ENCODE measurements at places on chromosomes 7 and 10.

DNA sequence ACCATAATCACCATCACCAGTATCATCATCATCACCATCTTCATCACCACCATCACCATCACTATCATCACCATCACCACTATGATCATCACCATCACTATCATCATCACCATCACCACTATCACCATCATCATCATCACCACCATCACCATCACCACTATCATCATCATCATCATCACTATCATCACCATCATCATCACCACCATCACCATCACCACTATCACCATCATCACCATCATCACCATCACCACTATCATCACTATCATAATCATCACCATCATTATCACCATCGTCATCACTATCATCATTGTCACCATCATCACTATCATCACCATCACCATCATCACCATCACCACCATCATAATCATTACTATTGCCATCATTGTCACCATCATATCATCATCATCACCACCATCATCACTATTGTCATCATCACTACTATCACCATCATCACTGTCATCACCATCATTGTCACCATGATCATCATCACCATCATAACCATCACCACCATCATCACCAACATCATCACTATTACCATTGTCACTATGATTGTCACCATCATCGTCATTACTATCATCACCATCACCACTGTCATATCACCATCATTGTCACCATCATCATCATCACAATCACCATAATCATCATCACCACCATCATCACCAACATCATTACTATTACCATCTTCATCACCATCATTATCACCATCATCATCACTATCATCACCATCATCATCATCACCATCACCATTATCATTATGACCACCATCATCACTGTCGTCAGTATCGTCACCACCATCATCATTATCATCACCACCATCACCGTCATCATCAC is 154.7 kb downstream of the ACTR3B start:
- DNase-seq = no peak

DNA sequence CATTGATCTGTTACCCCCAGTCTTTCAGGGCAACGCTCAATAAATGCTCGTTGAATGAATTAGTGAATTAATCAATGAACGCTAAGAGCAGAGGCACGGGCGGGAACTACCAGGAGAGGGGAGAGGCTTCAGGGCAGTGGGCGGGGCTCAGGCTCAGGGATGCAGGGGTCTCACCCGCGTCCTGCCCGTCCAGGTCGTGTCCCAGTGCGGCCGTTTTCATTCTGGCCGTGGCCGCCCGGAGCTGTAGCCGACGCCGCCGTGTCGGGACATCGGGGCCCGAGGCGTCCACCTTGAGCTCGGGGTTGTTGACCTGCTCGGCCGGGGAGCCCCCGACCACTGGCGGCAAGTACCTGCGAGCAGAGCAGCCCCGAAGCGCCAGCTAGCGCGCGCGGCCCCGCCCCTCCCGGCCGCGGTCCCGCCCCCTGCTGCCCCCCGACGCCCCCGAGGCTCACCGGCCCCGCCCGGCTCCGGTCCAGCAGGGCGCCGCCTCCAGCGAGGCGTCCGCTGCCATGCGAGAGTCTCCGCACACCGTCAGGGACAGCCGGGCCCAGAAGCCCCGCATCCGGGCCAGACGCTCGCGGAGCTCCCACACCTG is 2.8 kb upstream of the GAL3ST4 start:
- no peak for DNase-seq

DNA sequence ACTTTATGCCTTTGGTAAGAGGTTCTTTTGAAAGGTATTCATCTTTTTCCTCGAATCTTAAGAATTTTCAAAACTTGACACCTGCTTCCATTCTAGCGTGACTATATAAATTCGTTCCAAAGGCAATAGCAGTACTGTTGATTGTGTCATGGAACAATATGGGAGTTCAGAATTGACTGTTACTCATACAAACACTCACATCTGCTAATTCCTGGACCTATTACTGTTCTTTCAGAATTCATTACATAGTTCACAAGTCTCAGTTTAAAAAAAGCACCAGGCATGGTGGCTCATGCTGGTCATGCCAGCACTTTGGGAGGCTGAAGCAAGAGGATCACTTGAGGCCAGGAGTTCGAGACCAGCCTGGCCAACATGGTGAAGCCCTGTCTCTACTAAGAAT is 80.9 kb downstream of the CACNB2 start:
- DNase-seq = no peak

DNA sequence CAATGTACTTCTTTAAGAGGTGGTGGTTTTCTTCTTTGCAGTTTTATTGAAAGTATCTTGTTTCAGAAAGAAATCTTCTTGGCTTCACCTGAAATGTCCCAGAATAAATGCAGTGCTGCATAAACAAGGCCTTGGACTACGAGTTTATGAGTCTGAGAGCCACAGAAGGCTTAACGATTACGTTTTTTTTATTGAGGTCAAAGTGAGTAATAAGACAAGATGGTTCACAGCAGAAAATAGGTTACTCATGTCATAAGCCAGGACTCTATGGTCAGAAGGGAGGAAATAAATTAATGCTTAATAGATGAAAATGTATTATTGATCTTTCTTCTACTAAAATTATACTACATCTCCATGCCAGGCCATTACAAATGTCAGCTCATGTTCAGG is 13.7 kb upstream of the NPTX2 start:
- no peak for DNase-seq

DNA sequence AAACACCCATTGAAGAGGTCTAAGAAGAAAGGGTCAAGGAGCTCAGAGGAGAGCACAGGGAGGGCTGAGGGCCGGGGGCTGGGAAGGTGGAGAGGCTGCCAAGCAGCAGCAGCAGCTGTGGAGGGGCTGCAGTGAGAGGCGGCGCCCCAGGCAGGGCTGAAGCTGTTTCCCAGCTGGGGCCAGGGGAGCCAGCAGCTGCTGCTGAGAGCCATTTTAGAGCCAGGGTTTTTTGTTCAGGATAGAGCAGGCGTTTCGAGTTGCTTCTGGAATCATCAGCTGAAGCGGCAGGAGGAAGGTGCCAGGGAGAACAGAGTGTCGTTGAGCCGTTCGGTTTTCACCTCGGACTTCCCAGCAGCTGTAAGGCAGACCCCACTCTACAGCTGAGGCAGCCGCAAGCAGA is 62.7 kb downstream of the LANCL2 start:
- no peak for DNase-seq

DNA sequence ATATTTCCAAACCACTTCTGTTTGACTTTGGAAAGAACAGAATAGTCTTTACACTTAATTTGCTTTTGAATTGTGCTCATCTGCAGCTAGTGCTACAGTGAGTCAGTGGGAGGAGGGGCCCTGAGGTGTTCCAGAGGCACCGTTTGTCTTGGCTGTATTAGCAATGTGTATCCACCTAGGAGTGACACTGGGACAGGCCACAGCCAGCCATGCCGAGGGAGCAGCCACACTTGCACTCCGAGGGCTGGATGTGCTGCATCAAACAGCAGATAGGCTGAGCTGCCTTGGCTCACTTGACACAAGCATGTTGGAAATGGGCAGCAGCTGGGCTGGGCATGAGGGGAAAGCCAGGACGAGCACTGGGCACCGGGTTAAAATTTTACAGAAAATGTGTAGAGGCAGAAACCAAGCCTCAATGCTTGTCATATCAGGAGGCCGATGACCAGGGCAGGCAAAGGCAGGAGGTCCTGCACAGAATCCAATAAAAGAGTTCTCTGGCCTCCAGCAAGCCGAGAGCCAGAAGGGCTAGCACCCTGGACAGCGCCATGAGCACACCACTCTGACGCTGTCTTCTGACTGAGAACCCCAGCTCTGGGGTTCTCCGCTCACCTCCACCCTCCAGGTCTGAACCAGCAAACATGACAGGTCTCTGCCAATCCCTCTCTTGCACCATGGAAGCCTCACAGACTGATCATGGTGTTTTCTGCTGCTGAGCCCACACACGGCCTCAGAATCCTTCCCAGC is 163.3 kb downstream of the GRID1 start:
- peak; percentile 30 for DNase-seq

DNA sequence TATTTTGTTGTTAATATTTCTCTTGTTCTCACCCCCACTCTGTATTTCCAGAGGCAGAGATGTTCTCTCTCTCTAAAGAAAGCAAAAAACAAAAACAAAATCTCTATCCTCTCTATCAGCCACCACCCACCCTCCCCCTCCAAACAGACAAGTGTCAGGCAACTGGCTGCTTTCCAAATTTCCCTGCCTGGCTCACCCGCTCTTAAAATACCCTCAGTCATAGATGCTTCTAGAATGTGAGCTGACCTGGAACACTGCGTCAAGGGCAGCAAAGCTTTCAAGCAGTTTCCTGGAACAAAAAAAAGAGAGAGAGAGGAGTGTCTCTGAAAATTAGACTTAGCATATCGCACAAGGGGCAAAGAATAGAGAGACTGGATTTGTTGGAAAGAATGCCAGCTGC is 341.0 kb upstream of the ZMIZ1 start:
- DNase-seq = no peak

GRCh38 chr10:132668048-132668394 is 117.9 kb downstream of the NKX6-2 start:
- DNase-seq = peak; percentile 8

GRCh38 chr10:72082856-72083789 is 5.2 kb downstream of the SPOCK2 start:
- peak; percentile 3 for DNase-seq

DNA sequence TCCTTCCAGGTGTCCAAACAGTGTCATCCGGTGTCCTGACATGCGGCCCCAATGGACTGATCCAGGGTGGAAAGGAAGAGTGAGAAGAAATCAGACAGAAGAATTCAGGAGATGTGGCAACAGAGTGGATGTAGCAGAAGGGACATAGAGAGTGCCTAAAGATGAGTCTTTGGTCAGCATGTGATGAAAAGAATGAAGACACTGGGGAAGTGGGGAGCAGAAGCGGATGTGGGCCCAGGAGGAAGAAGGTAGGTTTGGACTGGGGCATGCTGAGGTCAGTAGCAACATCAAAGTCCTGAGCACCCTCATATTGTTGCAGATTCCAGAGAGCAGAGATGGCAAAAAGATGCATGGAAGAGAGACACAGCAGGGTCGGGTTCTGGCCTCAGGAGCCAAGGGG is 71.8 kb upstream of the STEAP1B start:
- DNase-seq = no peak

DNA sequence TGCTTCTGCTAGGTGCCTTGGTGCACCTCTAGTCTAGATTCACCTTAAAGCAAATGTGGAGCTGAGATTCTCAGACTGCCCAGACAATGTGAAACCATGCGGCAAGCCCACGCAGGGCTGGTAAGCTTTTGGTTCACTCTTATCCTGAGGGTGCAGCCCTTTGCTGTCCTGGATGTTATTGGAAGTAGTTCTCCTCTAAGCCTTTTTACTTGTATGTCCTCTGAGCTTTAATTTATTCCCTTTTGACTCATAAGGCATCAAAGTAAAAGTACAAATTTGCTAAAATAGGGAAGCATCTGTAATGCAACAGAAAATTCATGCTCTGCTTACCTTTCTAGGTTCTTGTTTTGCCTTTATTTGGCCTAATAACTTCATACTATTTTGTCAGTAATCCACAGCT is 186.8 kb downstream of the MACC1 start:
- no peak for DNase-seq

- DNase-seq = peak; percentile 82
Measured at GRCh38 chr7:1412322-1413261, 46.7 kb downstream of the MICALL2 start.

- DNase-seq = no peak
Measured at GRCh38 chr10:974038-974784, 14.0 kb upstream of the GTPBP4 start.

DNA sequence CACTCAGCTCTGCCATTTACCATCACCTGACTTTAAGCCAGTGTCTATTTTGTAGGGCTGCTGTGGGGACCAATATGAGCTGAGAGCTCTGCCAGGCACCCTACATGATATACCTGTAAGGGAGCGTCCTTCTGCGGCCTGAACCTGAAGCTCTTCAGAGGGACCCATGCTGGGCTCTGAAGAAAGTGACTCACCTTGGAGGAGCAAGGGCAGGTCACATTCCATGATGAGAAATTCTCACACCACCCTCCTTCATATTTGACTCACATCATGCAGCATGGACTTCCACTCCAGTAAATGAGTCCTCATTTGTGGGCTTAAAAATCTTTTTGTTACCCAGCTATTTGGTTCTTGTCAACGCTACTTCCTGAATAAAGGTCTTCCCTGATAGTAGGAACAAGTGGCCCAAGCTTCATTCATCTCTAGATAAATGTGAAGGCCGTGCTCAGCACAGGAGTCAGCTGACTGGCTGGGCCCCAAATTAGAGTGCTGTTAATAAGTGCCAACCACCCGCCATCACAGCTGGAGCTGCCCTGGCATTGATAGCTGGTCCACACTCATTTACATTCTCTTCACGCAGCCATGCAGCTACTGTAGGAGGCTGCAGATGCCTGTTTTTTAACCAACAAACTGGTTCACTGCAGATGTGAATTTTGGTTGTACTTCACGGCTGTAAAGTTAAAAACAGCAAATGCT is 78.4 kb downstream of the RNF216 start:
- peak; percentile 71 for DNase-seq

Data from sigmoid colon (tissue), 7 donors.